KG1 (cell line): ENCODE measurements at places on chromosomes 3 and 15.

DNA sequence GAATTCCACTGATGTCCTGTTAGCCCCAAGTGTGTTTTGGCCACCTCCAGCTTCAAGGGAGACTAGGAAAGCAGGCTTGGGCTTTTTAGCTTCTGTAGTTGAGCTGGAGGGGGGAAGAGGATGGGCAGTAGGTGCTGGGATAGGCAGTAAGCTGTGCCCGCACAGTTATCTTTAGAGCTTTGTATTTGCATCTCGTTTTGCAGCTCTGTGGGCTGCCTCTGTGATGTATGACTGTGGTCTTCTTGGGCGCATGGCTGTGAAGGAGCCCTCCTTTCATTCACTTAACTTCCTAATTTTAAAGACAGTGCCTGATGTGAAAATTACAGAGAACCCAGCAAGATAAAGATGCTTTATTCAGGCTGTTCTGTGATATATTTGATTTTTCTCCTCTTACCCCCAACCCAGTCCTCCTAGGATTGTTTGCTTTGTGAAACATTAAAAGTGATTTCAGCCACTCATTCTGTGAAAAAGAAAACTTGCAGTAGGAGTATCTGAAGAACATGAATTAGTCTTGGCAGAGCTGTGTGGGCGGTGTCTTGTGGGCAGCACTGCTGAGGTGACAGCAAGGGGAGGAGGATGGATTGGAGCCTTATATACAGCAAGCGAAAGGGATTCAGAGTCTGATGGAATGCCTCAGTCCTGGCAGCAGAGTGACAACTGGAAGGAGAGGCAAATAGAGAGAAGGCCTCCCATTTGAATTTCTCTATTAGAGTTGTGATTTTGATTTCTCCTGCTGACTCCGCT lies 74.3 kb downstream of the LARS2 start:
- no peak for DNase-seq

DNA sequence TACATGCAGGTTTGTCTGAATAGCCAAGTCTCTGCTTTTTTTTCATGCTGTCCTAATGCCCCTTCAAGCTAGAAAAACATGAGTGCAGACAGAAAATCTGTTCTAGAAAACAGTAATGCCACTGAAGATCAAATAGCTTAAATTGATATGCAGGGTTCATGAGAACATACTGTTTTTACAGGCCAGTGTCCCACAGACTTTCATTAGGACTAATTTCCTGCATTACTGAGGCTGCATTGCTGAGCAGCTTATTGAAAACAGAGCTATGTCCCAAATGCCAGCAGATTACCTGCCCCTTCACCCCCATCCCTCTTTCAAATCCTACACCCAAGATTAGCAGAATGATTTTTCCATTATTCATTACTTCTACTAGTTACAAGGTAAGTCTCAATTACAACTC lies 665 bp downstream of the TM4SF18 start:
- DNase-seq, result no peak

GRCh38 chr3:143119974-143120715 lies 574 bp downstream of the CHST2 start:
- no peak for DNase-seq

DNA sequence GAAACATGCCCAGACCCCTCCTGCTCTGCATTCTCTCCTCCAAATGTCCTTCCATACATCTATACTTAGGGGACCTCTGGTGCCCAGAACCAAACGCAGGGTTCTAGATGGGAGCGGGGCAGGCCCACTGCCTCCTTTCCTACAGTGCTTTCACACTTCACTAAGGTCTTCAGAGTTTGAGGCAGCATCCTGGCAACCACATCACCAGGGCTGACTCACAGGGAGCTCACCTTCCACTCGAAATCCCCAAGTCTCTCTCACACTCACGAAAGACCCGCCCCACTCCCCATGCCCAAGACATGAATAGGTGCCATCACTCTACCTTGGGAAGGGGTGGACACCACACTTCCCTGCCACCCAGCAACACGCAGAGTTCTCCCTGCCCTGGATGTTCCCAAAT lies 18.9 kb downstream of the HOMER2 start:
- no peak for DNase-seq

DNA sequence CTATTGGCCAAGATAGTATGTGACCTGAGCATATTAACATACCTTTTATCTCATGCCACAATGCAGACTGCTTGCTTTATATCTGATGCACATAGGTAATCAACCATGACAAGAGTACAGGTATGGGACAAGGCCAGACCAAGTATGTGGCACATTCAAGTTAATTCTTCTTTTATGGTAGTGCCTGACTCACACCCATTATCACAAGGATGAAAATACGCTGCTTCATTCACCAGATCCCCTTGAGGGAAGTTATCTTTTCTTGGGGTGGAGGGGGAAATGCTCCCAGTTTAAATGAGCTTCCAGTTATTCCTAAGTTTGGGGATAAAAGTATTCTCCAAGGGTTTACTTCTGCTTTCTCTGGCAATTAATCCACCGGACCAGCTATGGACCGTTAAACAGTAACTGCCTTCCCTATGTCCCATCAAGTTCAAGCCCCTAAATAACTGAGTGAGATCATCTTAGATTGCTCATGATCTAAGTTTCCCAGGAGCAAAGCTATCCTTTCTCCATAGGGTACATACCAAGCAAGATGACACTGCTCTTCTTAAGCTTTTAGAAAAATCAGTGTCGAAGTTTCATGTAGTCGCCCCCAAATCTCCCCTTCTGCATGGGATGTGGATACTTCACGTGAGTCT lies 1.9 kb downstream of the COL8A1 start:
- DNase-seq, result no peak

GRCh38 chr3:133915685-133916658 lies 20.3 kb upstream of the RAB6B start:
- DNase-seq, result no peak

DNA sequence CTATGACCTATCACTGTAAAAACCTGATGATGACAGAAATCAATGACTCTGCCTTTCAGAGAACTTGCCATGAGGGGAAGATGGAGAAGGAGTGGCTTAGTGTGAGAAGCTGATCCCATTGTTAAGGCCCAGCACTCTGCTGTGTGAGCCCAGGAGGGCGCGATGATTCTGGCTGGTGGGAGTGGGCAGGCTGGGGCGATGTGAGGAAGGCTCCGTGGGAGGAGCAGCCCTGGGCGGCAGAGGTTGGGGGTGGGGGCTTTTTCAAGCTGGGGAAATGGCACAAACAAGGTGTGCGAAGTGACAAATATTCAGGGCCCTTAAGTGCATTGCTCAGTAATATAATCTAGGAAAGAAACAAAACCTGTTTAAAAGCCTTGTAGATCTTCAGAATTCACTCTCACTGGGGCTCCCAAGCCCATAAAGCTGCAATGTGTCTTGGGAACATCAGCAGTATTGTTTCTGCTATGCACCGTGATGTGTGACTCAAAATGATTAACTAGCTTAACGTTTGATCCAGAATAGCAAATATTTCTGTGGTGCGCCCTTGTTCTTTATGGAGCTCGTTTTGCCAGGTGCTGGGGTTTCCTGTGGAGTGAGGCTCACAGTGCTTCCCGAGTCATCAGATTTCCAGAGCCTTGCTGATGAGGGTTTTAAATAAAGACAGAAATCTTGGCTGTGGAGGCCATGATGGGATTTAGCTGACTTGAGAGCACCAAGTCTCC lies 141.0 kb downstream of the CHDH start:
- no peak for DNase-seq

GRCh38 chr15:64344651-64345294 lies 11.2 kb downstream of the CSNK1G1 start:
- DNase-seq, result no peak

GRCh38 chr3:55156851-55157650 lies 229.2 kb upstream of the LRTM1 start:
- DNase-seq, result no peak

- no peak for DNase-seq
Observed at GRCh38 chr15:24877174-24877573, 77.6 kb upstream of the SNRPN start.

GRCh38 chr3:140134231-140134965 lies 199.4 kb downstream of the CLSTN2 start:
- DNase-seq, result no peak

- DNase-seq, result peak; percentile 76
Observed at GRCh38 chr3:162134571-162134970, 638.0 kb downstream of the OTOL1 start.

- no peak for DNase-seq
Observed at GRCh38 chr3:112606098-112606497, 34.8 kb downstream of the CCDC80 start.

DNA sequence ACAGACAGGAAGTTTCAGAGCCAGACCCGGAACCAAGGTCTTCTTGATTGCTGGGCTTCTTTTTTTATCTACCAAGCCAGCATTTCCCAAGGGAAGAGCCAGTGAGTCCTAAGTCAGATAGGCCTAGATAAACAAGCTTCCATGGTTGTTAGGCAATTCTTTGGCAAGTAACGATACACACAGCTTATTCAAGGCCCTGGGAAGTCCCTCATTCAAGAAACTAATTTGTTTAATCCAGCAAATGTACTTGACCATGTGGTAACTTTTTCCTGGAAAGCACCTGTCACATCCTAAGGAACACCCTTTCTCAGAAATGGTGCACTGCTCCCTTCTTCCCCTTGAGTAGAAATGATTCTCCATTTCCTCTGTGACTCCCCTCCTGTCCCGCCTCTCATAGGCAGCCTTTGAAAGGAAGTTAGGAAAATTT lies 209.9 kb downstream of the ITPR1 start:
- DNase-seq, result no peak
